ENCODE measurements at places on chromosomes 6 and 20.

- DNase-seq = peak; percentile 52
Measured at GRCh38 chr20:35307666-35308653, 15.7 kb upstream of the FAM83C start.

GRCh38 chr6:164037171-164037870, 622.8 kb downstream of the QKI start:
- DNase-seq = no peak

- no peak for DNase-seq
Measured at GRCh38 chr6:55979526-55979925, 104.1 kb upstream of the BMP5 start.

DNA sequence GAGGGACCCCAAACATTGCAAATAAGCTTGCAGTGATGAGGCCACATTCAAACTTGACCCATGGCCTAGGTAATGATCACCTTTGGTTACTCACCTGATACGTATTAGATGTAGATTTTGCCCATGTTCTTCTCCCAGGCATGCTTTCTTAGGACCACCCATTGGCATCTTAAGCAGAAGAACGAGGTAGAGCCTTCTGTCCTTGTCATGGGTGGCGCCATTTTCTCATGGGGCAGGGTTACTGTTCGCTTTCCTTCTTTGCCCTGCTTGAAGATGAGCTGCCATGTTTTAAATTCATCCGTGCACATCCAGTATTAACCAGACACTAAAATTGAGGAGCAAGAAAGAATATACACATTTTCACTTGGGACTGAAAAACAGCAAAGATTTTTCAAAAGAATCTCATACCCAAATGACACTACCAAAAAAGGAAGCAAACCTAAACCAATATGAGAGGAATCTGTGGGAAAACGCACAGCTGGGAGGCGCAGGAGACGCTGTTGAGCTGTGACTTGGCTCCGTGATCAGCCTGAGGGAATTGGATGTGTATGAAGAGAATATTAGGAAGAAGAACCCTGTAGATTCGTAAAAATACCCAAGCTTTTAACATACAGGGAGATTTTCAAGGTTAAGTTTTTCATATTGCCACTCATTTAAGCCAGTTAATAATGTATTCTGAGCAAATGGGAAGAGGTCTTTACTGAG, 36.6 kb downstream of the GMPR start:
- no peak for DNase-seq

DNA sequence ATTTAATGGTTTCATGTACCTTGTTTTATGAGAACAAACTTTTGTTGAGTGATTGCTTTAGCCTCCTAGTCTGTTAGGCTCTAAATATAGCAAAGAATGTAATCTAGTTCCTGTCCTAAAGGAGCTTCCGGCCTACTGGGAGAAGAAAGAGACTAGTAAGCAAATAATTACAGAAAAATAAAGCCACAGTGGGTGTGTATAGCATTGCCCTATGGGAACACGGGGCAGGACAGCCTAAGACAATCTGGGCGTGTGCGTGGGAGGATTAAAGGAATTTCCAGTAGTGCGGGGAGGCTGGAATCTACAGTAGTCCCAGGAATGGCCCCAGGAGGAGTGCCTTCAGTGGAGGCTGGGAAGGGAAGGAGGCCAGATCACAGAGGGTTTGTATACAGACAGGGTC, 98.1 kb upstream of the AKAP12 start:
- peak; percentile 78 for DNase-seq
